Right ventricle myocardium inferior (tissue), 1 donor: ENCODE measurements at places on chromosomes 7 and 10. TPM values are rescaled to one million over a fixed set of nuclear protein-coding genes. Genes with fewer than 3 reads are reported as not detected.

The ZNF479 gene
- not detected for total RNA-seq

The FOXP2 gene
- total RNA-seq: 2.4 TPM

The TEX47 gene
- total RNA-seq: not detected

The AS3MT gene
- 14.6 TPM for total RNA-seq

The GALNT17 gene
- total RNA-seq: 78.1 TPM

The DYDC2 gene
- not detected for total RNA-seq

The AKR1C4 gene
- not detected for total RNA-seq
